ENCODE measurements at places on chromosomes 16 and 17.

DNA sequence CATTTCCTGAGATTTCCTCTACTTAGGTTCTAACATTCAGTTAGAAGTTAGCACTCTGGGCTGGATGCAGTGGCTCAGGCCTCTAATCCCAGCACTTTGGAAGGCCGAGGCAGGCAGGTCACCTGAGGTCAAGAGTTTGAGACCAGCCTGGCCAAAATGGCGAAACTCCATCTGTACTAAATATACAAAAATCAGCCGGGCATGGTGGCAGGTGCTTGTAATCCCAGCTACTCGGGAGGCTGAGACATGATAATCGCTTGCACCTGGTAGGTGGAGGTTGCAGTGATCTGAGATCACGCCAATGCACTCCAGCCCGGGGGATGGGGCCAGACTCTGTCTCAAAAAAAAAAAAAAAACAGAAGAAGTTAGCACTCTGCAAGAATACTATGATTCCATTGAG is 1430.9 kb downstream of the CDH11 start:
- DNase-seq: no peak

DNA sequence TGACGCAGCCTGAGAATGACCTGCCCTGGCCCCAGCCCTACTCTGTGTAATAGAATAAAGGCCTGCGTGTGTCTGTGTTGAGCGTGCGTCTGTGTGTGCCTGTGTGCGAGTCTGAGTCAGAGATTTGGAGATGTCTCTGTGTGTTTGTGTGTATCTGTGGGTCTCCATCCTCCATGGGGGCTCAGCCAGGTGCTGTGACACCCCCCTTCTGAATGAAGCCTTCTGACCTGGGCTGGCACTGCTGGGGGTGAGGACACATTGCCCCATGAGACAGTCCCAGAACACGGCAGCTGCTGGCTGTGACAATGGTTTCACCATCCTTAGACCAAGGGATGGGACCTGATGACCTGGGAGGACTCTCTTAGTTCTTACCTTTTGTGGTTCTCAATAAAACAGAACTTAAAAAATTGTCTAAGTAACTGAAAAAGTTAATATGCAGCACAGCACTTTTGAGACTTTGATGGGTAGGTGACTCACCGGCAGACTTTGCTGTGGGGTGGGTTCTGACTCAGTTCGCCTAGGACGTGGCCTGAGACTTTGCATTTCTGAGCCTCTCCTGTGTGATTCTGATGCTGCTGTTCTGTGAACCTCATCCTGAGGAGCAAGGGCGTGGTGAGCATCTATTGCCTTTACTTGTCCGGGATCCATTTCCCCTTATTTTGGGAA is 5.7 kb downstream of the LAT start:
- no peak for DNase-seq

DNA sequence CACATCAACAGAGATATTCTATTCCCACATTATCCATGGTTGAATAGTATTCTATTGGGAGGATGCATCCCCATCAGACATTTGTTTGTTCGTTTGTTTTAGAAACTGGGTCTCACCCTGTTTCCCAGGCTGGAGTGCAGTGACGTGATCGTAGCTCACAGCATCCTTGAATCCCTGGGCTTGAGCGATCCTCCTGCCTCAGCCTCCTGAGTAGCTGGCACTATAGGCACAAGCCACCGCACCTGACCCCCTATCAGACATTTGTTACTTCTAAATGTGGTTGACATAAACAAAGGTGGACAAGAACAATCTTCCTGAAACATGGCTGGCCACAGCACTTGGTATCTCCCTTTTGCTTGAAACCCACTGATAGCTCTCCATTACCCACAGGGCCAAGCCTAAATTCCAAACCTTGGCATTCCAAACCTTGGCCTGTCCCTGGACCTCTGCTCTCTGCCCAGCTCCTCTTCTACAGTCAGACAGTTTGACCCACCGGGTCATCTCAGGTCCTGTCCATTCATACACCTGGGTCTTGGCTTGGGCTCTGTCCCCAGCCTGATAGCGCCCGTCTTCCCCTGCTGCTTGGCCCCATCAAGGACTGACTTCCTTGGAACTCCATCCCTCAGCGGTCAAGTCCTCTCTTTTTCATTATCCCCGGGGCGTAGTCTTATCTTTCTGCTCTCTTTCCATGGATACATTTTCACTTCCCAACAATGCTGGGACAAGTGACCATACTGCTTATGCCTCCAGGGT is 1.5 kb upstream of the PRR29 start:
- DNase-seq: no peak

- no peak for DNase-seq
These were observed 2.9 kb upstream of the DEF8 start for GRCh38 chr16:89945654-89946053.

GRCh38 chr17:28700830-28701492 is 10.7 kb downstream of the PROCA1 start:
- no peak for DNase-seq

DNA sequence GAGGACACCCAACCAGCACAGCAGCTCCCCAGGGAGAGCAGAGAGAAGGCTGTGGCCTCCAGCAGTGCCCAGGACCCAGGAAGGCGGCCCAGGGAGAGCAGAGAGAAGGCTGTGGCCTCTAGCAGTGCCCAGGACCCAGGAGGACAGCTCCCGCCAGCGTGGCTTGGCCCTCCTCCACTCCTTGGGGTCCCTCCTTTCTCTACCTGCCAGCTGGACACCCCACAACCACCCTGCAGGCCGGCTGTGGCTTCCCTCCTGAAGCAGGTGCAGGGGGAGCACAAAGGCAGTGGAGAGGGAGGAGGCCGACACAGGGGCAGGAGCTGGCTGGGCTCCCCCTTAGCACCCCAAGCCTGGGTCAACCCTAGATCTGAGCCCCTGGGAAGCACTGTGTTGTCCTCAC is 54.1 kb upstream of the FASN start:
- DNase-seq: no peak

DNA sequence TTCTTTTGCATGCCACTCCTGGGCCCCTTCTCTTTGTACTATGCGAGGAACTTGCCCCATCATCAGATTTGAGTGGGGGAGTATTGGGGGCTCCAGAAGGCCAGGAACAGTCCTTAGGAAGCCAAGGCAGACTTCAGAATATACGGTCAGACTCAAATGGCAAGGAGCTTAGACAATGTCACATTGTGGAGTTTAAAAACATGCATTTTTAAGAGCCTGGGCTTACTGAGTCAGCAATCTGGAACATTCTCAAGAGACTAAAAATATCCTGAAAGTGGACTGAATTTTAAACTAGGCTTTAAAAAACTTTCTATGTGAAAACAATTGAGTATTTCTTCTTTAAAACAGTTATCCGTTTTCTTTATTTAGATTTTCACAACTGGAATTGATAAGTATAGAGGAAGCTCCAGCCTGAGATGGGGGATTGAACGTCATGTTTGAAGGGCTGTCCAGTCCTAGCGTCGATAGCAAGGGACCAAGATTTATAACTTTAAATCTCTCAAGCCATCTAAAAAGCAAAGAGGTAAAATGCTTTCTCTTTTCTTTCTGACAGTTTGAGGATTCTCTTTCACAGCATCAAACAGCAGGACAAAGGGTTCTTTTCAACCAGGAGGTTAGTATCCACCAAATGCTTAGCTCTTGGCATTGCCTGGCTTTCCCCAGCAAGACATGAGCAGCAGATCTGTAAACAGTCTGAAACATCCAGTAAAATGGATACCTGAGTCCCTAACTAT is 45.8 kb upstream of the CDRT4 start:
- DNase-seq: no peak

DNA sequence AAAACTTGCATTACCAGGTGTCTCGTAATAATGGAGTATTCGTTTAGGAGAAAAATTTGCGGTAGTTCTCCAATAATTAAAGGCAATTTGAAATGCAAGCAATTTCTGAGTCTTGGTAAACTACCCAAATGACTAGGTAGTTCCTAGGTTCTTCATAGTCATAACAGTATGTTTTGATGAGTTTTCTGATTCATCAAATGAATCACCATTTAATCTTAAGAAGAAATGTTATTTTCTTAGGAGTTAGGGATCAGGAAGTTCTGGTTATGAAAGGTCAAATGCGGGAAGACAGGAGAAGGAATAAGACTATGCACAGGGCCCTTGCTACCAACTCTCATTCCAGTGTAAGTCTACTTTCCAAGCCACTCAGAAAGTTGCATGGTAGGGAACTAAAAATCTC is 221.5 kb upstream of the SOX9 start:
- no peak for DNase-seq

DNA sequence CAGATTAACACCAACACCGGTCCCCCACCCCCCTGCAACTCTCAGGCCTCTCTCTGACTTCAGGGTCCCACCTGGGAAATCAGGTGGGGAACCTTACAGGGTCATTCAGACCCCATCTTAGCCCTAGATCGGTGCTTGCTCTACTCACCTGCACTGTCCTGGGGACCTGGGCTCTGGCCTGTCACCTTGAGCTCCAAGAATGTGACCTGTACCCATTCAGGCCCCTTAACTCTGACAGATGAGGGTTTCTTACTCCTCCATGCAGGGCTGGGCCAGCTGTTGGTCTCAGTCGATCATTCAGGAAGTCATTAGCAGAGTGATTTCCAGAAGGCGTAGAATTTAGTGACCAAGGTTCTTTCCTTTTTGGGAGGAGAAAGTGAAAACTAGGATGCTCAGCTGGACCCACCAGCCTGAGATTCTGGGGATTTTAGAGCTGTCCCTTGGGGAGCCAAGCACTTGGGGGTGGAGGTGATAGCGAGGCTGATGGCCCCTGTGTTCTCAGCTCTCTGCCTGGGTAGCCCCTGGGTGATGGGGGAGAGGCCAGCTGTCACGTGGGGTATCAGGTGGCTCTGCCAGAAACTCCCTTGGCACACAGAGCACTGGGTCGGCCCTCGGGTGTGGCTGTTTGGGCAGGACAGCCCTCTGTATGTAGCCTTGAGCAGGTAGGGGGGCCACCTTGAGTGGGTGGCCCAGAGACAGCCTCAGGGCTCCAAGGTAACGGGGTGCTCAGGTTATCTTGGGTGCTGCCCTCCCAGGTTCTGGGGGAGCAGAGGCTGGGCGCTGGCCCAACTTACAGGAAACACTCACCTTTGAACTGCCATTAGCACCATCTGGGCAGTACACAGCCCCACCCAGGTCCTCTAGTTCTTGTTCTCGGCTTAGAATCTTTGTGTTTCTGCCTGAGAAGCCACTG is 724 bp downstream of the MVP start:
- DNase-seq: no peak

DNA sequence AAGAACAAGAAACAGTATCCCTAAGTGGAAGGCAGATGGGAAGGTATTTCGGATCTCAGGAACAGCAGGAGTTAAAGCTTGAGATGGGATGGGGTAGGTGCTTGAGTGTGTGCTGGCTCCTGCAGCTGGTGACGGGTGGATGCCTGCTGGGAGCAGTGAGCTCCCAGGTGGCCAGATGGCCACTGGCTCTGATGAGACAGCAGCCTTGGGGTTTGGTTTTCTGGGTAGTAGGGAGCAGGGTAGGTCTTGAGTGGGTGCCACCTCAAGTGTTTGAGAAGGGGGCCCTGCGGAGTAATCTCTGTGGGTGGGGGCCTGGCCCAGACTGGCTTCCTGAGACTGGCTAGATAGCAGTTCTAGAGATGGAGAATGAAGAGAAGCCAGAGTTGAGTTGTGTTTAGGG is 10.3 kb downstream of the EPN2 start:
- no peak for DNase-seq

- no peak for DNase-seq
These were observed 235.8 kb downstream of the MAP2K4 start for GRCh38 chr17:12256380-12256995.

DNA sequence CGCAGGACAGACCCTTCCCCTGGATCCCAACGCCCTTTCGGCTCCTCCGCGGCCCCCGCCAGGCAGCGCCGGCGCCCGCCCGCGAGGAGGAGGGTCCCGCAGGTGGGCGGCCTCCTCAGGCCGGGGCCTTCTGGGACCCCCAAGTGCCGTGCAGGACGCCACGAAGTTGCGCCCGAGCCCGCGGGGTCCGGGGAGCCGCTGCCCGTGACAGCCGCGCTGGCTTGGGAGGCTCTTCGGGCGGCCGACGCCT is 504 bp downstream of the ERN1 start:
- no peak for DNase-seq

- DNase-seq: no peak
These were observed 15.7 kb downstream of the RBL2 start for GRCh38 chr16:53449816-53450517.

GRCh38 chr17:48543854-48544348 is 1.0 kb downstream of the HOXB2 start:
- DNase-seq: no peak

- DNase-seq: no peak
These were observed 4.4 kb downstream of the PGAP3 start for GRCh38 chr17:39683295-39683939.

- DNase-seq: no peak
These were observed 17.6 kb upstream of the CDRT4 start for GRCh38 chr17:15485045-15485444.

- DNase-seq: no peak
These were observed 45.0 kb upstream of the LHX1 start for GRCh38 chr17:36892112-36892838.

- no peak for DNase-seq
These were observed 17.7 kb upstream of the MNT start for GRCh38 chr17:2418572-2418971.

- no peak for DNase-seq
These were observed 70.5 kb downstream of the GAS7 start for GRCh38 chr17:10127819-10128425.

- DNase-seq: no peak
These were observed 1.2 kb downstream of the SCPEP1 start for GRCh38 chr17:56979091-56979480.

DNA sequence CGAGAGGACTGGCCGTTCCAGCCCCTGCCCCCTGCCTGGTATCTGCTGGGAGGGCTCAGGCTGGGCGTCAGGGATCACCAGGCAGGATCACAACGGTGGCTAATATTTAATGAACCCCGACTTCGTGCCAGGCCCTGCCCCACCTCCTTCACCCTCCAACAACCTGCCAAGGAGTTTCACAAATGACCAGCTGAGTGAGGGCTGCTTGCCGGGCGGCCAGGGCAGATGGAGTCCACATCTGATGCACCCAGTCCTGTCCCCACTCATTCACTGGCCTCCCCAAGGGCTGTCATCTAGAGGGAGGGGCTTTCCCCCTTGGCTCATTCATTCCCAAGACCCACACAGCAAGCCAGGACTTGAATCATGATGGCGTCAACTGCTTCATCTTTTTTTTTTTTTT is 17.5 kb downstream of the UBALD1 start:
- no peak for DNase-seq

DNA sequence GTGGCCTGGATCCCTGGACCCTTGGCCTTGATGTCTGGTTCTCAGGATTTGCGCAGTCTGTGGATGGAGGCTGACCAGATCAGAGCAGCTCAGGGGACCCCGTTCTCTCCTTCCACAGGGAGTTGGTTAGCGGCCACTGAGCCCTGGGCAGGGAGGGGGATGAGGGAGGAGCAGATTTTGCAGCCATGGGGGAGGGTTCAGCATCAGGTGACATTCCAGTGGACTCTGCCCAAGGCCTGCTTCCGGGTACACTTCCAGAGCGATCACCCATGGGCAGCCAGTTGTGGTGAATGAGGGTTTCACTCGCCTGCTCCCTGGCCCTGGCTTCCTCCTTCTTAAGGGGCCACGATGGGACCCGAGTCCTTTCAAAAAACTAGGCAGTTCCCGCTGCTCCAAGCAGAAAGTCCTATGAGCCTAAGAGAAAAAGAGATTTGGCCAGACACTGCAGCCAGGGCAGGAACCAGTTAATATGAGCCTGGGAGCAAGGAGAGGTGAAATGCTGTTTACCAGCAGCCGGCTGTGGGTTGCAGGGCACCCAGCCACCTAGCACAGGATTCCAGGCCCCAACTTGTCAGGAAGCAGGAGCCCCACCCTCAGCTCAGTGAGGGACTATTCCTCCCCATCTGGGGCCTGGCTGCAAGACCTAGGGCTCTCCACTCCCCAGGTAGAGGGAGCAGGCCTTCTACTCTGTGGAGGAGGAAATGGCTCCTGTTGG is 4.7 kb upstream of the GPRC5C start:
- no peak for DNase-seq

GRCh38 chr16:72876221-72876620 is 171.7 kb downstream of the ZFHX3 start:
- DNase-seq: no peak

Data from NCI-H187 (cell line).